ENCODE measurements at places on chromosomes 5 and 9.

- DNase-seq: no peak
Observed at GRCh38 chr5:34040472-34040871, 2.5 kb downstream of the C1QTNF3 start.

- no peak for DNase-seq
Observed at GRCh38 chr5:88172847-88173758, 95.5 kb downstream of the TMEM161B start.

GRCh38 chr5:179732918-179733771 is 523 bp downstream of the MAML1 start:
- peak; percentile 26 for DNase-seq

GRCh38 chr9:134492281-134492691 is 149.3 kb upstream of the COL5A1 start:
- DNase-seq: no peak

DNA sequence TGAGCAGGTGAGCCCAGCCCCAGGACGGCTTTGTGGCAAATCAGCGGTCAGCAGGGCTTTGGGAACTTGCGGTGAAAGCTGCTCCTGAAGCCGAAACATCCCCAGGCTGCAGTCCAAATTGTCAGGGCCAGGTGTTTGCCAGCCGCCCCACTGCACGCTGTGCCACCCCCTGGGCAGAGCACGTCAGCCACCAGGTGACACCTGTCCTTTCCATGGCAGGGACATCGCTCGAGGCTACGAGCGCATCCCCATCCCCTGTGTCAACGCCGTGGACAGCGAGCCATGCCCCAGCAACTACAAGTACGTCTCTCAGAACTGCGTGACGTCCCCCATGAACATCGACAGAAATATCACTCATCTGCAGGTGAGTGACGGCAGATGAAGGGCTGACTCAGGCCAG is 64.4 kb upstream of the CACNA1B start:
- DNase-seq: no peak

DNA sequence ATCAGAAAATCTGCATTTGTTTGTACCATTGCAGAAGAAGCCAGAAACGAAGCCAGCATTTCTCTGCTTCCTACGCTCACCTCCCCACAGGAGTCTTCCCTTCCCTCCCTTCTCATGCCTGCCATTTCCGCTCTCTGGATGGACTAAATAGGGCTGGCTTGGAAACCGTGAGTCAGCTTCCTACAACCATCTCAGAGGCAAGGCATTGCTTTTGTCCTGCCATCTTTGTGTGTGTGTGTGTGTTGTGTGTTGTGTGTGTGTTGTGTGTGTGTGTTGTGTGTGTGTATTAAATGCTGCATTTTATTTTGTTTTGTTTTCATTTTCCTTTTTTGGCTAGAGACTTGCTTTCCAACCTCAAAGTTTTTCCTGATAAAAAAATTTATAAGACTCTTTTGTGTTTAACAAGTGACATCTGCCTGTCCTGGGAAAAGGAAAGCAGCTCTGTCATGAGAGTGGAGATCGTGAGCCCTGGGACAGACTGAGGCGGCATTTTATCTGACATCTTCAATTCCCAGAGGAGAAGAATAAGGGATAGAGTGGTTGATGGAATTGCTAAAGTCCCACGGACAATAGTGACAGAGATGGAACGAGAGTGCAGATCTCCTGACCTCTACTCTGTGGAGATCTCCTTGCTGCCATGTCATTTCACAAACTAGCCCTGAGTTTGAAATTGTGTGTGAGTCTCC is 7.5 kb upstream of the EGFLAM start:
- no peak for DNase-seq

- no peak for DNase-seq
Observed at GRCh38 chr5:110055302-110055701, 365.6 kb downstream of the MAN2A1 start.

- no peak for DNase-seq
Observed at GRCh38 chr5:169595172-169595820, 11.7 kb downstream of the SPDL1 start.

DNA sequence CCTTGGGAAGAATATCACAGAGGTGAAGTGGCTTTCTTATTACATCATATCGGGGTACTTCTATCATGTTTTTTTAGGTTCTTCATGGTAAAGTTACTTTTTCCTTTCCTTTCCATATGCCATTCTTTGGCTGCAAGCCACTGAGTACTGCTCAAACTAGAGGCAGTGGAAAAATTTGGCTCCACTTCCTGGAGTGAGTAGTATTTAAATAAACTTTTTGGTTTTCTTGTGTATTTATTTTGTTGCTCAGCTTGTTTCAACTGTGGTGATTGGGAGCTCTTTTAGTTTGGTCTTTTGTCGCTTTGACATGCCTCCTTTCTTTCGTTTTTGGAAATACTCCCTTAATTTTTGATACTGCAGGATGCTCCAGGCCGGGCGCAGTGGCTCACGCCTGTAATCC is 69.8 kb downstream of the WDR70 start:
- no peak for DNase-seq

- DNase-seq: no peak
Observed at GRCh38 chr9:87593359-87593980, 95.8 kb downstream of the DAPK1 start.

DNA sequence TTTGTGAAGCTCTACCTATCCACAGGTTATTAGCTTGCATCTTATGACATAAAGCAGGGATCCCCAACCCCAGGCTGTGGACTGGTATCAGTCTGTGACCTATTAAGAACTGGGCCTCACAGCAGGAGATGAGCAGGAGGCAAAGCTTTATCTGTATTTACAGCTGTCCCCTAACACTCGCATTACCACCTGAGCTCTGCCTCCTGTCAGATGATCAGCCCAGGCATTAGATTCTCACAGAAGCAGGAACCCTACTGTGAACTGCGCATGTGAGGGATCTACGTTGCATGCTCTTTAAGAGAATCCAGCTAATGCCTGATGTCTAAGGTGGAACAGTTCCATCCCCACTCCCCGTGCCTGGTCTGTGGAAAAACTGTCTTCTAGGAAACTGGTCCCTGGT is 19.7 kb downstream of the FBXW11 start:
- no peak for DNase-seq

GRCh38 chr9:134371731-134372130 is 45.5 kb downstream of the RXRA start:
- DNase-seq: no peak

- no peak for DNase-seq
Observed at GRCh38 chr5:1899201-1899600, 16.5 kb upstream of the IRX4 start.

DNA sequence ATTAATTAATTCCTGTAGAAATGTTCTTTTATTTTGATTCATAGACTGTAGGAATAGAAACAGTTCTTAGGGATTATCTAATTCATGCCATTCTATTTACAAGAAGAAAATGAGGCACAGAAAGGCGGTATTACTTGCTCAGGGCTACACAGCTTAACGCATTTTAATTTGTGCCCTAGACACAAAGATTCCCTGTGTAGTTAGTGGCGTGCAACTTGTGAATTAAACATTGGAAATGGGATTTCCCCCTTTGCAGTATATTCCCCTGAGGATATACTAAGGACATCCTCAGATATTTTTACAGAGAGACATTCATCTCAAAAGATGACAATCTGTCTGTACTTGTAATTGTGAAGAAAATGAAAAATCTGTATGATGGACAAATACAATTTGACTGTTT is 108.1 kb downstream of the SGCD start:
- no peak for DNase-seq
